ENCODE measurements at places on chromosomes 1 and 21.

GRCh38 chr1:207454046-207454964 lies at the start of gene CR2:
Gene CR2 (plus strand): TSS chr1:207454328. CDS start chr1:207454419, 91 bp downstream.
- peak; percentile 7 for DNase-seq

DNA sequence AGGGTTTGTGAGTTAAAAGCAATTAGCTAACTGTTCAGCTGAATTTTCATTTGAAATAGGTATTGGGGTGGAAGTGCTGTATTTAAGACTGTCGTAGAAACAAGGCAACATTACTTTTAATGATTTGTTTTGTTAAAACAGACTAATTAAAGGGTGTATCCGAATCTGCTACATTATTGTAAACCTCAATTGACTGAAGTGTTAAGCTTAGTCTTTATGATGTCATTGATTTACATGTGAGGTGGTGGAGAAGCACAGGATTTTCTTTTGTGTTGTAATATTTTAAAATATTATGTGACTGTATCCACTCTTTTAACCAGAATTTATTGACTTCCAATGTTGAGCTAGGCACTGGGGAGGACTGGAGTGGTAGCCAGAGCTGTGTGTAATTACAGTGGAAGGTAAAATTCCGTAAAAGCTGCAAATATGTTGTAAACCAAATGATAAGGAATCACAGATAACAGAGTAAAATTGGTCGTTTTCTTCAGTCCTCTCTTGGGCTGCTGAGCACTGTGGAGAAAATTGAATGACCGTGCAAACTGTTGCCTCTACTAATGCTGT lies 1.6 kb downstream of the HOOK1 start:
- no peak for DNase-seq

DNA sequence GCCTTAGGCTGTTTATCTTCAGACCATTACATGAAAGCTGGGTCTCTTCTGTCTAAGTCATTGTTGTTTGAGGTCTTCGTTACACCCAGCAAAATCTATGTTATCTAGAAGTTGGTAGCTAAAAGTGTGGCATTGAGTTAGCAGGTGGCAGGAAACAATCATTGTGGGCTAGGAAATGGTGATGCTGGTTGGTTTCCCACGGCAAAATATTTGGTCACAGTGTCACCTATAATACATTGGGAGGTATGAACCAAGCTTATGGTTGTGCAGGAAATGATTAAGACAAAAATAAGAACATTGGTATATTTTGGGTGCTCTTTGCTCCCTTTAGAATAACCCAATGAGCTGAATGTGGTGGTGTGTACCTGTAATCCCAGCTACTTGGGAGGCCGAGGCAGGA lies 169.7 kb downstream of the TRIM33 start:
- no peak for DNase-seq

DNA sequence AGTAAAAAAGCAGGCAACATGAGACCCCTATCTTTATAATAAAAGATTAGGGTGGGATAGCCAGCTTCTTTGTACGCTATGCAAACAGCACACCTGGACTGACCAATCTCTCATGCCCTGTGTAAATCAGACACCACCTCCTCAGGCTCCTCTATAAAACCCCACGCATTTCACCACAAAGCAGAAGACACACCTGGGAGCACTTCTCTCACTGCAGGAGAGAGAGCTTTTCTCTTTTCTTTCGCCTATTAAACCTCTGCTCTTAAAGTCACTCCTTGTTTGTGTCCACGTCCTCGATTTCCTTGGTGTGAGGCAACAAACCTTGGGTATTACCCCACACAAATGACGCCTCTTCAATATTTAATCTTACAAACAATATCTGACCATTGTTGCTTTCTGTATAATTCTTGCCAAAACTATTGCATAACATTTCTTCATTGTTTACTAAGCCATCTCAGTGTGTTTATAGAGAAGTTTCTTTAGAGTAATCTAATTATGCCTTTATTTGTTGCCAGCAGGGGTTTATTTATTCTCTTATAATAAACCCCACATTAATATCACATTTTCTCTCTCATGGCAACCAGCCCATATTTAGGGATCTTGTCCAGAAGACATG lies 31.6 kb upstream of the NUF2 start:
- no peak for DNase-seq

DNA sequence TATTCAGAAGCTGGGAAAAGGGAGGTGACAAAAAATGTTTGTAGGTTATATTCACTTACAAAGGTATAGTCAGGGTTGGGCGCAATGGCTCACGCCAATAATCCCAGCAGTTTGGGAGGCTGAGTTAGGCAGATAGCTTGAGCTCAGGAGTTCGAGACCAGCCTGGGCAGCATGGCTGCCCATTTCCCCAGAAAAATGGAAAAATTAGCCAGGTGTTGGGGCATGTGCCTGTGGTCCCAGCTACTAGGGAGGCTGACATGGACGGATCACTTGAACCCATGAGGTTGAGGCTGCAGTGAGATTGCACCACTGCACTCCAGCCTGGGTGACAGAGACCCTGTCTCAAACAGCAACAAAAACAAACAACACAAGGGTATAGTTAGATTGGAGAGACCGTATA lies 3.0 kb downstream of the TIMM17A start:
- DNase-seq = no peak

- no peak for DNase-seq
Observed at GRCh38 chr21:34080710-34081109, 7.3 kb downstream of the MRPS6 start.

GRCh38 chr21:41668686-41669532 lies 97.9 kb downstream of the RIPK4 start:
- no peak for DNase-seq

DNA sequence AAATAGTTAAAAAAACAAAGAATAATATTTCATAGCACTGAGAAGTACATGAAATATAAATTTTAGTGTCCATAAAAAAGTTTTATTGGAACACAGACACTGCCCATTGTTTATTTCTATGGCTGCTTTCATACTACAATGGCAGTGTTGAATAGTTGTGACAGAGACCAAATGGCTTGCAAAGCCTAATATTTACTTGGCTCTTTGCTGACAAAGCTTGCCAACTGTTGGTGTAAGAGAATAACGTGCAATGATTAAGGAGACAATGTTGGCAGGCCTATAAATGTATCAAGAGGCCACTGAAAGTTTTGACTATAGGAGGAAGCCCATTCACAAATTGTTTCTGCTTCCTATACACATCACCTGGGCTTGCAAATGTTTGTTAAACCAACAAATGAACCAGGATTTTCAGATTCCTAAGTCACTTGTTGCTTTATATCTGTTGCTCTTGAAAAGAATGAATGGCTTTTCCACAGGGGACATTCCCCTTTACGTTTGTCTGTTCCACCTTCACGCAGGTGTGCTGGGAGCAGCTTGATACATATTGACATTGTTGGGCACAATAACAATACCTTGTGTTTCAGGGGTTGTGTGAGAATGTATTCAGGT lies 5.5 kb upstream of the ST6GALNAC3 start:
- no peak for DNase-seq

DNA sequence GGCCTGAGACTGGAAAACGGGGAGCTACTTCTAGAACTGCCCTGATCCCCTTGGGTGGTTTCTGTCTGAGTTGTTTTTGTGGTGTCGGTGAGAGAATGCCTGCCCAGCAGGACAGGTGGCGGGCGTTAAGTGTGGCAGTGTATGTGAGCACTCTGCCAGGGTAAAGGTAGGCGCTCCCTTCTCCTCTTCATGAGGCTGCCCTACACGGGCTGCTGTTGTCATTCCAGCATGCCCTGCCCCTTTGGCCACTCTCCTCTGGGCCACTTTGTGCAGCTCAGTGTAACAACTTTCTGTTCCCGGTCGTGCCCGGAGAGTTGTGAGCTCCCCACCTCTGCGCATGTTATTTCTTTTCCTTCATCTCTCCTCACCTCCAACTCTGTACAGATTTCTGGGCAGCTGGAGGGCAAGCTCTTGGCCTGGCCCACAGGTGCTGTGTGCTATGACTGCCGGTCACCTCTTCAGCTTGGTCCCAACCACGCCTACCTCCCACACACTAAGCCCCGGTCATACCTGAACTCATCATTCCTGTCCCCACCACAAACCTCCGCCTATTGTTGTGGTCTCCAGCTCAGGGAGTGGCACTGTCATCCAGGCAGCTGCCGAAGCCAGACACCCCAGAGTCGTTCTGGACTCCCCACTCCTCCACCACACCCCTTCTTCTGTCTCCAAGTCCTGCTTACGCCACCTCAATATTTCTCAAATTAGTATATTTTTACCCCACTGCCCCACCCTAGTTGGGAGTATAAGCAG lies 69.0 kb downstream of the GADD45A start:
- no peak for DNase-seq

- DNase-seq = no peak
Observed at GRCh38 chr1:107787299-107787698, 177.7 kb downstream of the VAV3 start.

GRCh38 chr1:223308136-223308535 lies 55.8 kb downstream of the SUSD4 start:
- no peak for DNase-seq

DNA sequence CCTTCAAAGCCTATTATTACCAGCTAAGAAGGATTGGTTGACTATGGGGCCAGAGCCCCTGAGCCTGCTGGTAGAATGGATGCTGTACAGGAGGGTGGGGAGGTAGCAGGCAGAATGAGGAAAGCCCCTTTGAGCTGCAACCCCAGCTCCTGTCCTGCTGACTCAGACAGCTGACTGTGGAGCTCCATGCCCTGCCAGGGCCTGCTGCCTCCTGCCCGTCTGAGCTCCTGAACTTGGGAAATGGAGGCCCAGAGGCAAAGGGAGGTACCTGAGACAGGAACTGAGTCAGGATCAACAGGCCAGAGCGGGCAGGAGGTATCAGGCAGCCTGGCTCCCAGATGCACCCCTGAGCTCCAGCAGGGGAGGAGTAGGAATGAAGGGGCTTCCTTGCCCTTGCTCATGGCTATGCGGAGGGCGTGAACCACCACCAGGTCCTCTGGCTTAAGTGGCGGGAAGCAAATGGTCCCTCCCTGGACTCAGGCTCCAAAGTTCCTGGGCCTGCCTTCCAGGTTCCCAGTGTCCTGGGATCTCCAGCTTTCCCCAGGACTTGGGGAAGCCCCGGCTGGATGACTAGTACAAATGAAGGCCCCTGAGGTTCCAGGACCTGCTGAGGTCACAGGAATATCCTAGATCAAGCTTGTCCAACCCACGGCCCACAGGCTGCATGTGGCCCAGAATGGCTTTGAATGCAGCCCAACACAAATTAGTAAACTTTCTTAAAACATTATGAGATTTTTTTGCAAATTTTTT lies 3.9 kb upstream of the SFN start:
- no peak for DNase-seq

DNA sequence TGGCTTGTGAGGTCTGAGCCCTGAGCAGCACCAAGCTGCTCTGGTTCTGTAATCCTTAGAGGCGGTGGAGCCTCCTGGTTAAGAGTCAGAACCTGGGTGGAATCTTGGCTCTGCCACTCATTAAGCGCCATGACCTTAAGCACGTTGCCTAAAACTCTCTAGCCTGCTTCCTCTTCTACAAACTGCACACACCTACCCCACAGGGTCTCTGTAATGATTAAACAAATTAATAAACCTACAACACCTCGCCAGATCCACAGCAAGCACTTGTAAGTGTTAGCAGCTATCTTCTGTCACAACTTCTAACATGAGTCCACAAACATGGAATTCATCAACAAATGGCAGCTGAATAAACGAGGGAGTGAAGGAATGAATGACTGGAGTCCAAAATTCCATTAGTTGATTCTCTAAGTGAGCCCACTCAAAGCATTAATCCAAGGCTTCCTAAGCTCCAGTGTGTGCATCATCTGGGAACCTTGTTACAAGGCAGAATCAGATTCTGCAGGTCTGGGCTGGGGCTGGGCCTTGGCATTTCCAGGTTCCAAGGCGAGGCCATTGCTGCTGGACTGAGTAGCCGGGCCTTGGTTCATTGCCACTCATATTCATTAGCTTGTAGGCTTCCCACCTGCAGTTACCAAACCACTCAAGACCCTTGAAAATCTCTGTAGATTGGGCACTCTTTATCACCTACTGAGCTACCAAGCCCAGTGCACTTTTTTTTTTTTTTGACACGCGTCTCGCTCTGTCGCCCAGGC lies 168.6 kb downstream of the HIVEP3 start:
- DNase-seq = no peak

DNA sequence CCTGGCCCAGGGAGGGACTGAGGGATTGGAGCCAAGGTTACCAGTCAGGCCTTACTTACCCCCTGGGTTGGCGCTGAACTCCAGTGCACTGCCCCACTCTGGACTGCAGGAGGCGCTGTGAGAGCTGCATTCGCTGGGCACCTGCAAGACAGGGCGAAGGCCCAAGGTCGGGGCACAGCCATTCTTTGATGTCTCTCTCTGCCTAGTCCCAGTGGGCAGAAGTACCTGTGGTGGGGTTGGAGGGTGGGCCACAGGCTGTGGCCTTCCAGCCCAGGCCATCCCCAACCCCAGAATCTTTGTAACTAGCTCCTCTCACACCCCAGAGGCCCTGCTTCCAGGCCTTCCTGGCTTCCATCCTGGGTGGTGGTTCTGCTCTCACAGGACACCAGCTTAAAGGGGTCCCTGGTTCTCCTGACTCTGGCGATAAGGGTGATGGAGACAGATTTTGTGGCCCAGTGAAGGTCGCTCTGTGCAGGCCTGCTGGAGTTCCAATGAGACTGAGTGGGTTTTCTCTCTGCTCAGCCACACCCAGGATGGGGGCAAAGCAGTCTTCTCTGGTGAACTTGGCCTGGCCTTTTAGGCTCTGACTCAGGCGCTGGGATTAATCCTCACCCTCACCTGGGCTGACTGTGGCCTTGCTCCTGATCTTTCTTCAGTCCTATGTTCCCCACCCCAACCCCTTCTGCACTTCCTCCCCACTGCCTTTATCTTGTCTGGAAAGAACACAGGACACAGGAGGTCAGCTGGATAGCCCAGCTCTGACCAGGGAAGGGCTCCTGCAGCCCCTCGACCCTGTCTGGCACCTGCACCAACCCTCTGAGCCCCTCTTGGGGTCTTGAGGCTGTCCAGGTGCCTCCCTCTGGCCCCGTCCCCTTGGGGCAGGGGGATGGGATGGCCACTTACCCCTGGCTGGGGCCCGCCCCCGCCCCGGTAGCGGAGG lies 954 bp downstream of the MYOG start:
- DNase-seq = no peak

- DNase-seq = no peak
Observed at GRCh38 chr21:17602874-17603273, 9.8 kb downstream of the BTG3 start.

DNA sequence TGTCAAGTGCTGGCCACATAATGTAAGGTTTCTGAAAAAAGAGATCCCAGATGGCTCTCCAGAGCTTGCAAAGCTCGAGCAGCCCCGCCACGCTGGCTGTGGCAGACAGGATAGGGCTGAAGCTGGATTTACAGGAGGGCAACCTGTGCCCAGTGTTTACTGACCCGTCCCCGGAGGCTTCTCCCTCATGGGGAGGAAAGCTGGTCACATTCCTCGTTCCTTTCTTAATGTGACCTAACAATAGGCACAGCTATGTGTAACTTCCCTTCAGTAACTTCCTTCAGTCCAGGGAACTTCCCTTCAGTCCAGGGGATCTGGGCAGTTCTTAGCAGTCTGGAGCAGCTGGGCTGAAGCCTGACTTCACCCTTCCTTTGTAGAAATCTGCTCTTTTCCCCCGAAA lies 7.7 kb downstream of the SLFNL1 start:
- no peak for DNase-seq
